Activated naive CD4-positive, alpha-beta T cell treated with Interleukin-2 at 50 U/mL for 16 hours (primary cell): ENCODE measurements at places on chromosomes 16 and 17.

- no peak for DNase-seq
These were observed at the start of gene ADAD2 for GRCh38 chr16:84190731-84191388. Gene ADAD2, plus strand, starts transcription at chr16:84191157. Its CDS starts 74 bp downstream, at chr16:84191231.

DNA sequence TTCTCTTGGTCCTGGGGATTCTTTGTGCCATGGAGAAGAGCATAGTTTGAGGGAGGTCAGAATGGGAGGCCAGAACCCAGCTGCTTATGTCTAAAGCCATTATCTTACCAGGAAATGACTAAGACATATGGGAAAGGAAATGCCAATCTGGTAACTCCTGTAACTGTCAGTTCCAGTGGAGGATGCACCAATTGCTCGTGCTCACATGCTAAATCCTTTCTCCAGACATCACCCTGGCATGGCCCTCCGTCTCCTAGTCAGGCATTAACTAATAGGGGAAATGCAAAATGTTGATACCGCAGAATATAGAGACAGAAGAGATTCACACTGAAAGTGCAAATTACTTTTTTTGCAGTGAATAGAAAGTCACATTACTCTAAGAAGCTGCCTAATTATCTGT is 255.6 kb upstream of the HSBP1 start:
- no peak for DNase-seq

DNA sequence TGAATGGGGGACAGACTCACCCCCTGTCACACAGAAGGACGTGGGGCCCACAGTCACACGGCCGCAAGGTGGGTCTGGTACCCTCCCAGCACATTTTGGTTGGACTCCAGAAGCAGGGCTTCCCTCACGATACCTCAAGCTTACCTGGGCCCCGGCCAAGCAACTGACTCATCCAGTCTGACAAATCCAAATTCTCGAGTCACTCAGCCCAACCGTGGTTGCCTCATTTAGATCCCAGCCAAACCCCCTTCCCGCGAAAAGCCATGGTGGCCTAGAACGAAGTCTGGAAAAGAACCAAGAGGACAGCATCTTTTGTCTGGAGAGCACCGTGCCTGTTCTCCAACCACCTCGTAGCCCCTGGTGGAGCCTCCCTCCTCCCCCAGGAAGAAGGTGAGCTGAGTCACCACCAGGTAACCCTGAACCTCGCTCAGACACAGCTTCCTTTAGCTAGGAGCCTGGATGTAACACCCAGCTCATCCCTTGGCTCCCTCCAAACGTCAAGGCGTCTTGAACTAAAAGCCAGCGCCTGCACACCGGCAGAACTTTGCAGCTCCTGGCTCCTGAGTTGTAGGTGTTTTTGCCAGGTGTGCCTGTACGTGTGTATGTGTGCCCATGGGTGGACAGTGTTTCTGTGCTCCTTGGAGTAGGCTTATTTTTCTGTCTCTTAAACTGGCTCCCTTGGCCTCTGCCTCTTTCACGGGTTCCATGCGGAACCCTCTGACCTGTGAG is 78.9 kb downstream of the CMIP start:
- no peak for DNase-seq

DNA sequence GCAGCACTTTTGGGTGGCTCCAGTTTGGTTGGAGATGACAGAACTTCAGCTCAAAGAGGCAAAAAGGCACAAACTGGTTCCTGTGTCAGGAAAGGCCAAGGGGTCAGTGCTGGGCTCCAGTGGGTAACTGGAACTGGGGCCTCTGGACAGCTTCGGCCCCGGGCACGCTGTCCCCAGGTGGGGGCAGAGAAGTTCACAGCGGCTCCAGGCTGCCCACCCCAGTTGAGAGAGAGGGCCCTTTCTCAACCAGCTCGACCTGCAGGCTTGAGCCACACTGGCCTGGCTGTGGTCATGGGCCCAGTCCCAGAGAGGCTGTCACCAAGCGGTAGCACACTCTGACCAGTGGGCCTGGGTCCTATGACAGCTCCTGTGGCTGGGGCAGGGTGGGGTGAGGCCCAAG is 24.5 kb downstream of the ADCY7 start:
- no peak for DNase-seq

GRCh38 chr16:74474416-74474815 is 53.1 kb upstream of the CLEC18B start:
- DNase-seq, result no peak

DNA sequence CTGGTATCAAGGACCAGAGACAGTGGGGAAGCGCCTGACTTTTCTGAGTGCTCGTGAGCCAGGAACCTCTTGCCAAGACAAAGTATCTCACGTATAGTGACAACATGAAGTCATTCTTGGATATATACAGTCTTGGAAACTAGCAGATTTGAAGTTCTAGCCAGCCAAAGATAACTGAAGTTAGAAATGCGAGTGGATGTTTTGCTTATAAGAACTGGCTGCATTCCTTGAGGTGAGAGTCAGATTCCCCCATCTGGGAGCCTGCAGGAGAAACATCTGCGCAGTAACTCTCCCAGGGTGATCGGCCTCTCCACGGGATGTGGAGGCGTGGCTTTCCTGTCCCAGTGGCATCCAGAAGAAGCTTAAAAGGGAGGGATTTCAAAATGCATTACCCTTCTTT is 89.8 kb downstream of the SHISA6 start:
- DNase-seq, result no peak

DNA sequence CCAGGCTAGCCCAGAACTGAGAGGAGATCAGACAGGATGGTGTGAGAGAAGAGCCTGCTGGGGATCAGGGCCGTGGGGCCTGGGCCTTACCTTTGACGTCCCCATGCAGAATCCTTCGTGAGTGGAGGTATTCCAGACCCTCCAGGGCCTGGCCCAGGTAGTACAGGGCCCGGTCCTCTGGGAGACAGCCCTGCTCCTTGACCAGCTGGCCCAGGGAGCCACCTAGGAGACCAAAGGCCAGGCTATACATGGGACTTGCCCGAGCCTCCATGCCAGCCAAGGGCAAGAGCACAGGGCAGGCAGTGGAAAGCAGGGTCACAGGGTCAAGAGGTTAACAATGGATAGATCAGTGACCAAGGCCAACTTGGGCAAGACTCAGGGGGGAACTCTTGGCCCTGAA is 12.1 kb upstream of the SPATA32 start:
- no peak for DNase-seq

GRCh38 chr17:45347444-45347843 is 30.6 kb upstream of the MAP3K14 start:
- no peak for DNase-seq

DNA sequence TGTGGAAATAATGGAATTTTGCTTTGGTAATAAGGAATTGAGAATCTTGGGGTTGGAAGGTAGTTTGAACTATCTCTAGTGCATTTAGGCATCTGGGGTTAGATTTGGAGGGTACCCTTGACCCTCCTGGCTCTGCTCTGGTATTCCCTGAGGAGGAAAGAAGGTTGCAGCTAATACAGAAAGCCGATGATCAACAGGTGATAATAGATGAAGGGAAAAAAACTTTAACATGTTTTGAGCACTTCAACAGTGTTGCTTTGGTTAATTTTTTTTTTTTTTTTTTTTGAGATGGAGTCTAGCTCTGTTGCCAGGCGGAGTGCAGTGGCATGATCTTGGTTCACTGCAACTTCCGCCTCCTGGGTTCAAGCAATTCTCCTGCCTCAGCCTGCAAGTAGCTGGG is 4.8 kb downstream of the KAT7 start:
- no peak for DNase-seq

GRCh38 chr17:38886643-38887010 is 16.8 kb downstream of the LASP1 start:
- no peak for DNase-seq

DNA sequence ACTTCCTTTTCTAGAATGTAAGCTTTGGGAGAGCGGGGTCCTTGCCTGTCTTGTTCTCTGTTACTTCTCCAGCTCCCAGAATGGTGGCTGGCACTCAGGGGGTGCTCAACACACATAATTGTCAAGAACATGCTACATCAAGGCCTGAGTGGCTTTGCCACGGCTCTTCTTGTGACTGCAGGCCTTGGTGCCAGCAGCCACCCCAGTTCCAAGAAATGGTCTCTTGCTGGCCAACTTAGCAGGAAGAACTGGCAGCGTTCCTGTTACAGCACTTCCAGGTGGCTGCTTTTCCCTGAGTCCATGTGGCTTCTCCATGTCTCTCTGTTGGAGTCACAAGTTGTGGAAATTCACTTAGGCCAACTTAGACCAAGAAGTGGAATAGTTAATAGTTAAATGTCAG is 36.1 kb downstream of the PRKCB start:
- DNase-seq, result no peak

DNA sequence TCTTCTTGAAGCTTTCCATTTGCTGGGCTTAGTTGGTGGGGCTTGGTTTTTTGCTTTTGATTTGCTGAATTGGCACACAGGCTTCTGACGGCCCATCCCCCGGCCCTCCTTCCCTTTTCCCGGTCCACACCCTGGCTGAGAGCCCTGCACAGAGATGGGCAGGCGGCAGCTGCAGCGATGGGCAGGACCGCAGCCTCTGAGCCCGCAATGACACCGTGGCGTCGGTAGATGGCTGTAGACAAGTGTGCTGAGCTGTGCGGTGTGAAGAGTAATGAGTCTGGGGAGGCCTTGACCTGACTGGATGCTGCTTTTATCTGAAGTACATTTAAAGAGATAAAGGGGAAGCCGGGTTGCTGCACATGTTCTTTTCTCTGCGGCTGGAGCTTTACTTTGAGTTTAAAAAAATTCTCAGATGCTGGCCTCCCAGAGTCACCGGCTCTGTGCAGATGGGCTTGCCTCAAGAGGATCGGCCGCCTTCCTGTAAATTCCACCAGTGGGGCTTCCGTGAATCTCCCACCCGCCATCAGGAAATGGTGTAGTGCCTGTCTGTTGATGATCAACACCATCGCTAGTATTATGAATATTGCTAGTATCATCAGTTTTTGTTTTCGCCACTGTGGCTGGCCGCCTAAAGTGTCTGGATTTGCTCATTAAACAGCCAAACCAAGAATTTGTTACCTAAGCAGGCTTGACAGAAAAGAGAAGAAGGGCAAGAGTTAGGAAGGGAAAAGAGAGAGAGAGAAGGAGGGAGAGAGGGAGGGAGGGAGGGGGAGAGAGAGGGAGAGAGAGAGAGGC is 245.6 kb upstream of the RBFOX1 start:
- DNase-seq, result no peak

DNA sequence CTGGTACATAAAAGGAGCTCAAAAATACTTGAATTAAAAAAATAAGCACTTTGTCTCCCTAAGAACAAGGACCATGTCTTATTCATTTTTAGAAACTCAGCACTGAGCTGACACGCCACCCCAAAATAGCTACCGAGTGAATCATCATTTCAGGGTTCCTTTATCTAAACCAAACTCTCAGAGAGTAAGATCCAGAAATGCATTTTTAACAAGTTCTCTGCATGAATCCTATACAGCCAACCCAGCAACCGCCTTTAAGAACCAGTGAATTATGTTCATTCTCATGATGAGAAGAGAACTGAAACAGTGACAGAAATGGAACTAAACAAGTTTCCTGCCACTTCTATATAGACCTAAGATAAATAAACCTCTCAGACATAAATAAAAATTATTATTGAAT is 8.7 kb downstream of the C16orf87 start:
- DNase-seq, result peak; percentile 38

- no peak for DNase-seq
These were observed 74.7 kb upstream of the TOX3 start for GRCh38 chr16:52621651-52622050.

DNA sequence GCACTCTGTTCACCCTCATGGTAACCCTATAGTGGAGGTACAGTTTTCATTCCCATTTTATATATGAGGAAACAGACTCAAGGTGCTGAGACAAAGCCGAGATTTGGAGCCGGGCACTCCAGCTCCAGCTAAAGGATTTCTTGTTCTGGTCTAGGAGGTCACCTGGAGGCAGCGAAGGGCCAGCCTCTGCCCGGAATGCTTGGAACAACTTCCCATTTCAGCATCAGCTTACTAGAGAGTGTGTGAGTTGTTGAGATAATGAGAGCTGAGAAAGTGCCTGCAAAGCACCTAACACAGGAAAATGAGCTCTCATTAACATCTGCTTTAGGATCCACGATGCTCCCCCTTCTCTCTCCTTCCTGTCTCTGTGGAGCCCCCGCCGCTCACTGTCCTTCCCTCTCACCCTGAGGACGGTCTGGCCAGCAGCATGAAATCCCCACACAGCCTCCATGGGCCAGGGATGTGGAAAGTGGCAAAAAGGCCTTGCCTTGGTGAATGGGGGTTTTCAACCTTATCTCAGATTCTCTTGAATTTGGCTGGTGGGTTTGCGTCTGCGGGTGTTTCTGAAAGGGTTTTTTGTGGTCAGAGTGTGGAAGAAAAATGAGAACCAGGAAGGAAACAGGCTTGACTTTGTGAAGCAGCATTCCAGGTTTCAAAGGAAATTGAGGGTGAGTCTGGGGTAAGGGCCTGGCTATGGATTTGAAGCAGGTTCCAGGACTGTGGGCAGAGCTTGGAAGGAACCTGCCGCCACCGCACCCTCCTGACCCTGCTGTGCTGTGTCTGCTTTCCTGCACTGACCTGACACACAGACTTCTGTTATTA is 178.7 kb downstream of the FOXL1 start:
- no peak for DNase-seq

GRCh38 chr16:49766225-49766624 is 89.7 kb downstream of the ZNF423 start:
- no peak for DNase-seq

DNA sequence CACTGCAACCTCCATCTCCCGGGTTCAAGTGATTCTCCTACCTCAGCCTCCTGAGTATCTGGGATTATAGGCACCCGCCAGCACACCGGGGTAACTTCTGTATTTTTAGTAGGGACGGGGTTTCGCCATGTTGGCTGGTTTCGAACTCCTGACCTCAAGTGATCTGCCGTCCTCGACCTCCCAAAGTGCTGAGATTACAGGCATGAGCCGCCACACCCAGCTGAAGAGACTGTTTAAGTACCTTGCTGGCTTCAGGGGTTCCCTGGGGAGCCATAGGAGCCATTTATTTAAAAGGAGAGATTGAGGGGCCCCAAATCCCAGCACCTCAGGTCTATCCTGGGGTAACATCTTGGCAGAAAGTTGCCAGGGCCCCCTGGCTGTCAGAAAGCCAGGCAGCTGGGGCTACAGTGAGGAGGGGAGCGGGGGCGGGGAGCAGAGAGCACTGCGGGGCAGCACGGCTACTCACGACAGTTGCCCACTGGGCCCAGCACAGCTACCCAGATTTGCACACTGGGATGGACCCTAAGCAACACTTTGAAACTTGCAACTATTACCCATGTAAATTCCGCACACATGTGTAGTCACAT is 1.6 kb downstream of the SNAI3 start:
- no peak for DNase-seq

GRCh38 chr17:61351745-61352407 is 47.8 kb upstream of the TBX2 start:
- DNase-seq, result no peak

- DNase-seq, result no peak
These were observed 20.0 kb downstream of the TUBG1 start for GRCh38 chr17:42629411-42630009.

DNA sequence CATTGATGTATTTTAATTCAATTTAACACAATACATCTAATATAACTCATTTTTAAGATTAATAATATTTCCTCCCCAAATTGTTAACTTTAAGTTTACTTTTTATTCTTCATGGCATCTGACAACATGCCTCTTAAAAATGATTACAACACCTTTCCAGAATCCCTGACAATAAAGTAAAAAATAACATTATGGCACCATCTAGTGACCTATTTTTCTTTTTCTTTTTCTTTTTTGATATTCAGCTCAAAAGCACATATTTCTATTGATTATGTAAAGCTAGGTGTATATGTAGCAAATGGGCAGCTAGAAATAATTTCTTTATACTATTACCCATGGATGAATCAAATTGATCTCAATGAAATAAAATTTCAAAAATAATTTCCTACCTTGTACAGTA is 834.3 kb upstream of the CDH8 start:
- DNase-seq, result no peak
